ENCODE measurements at places on chromosomes 4 and X.

DNA sequence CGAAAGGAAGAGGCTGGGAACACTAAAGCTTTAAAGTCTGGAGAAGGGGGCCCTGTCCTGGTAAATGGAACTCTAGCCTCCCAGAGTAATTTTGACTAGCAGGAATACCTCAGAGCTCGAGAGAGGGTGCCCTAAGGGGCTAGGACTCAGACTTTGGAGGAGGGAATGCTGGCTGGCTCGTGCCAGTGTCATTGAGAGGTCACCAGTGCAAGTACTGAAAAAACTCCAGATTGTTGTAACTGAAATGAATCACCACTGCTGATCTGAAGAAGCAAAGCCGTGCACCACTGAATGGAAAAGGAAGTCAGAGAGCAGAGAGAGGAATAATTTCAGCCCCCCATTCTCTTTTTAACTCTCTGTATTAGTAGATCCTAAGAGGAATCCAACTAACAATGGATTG lies 690.2 kb downstream of the FAT4 start:
- peak; percentile 57 for DNase-seq

- DNase-seq: peak; percentile 8
These were observed at the start of gene CCSER1 for GRCh38 chr4:90127223-90127705. Gene CCSER1, plus strand, starts transcription at chr4:90127394.

GRCh38 chrX:148043271-148043855 lies 62.2 kb downstream of the FMR1NB start:
- peak; percentile 53 for DNase-seq

DNA sequence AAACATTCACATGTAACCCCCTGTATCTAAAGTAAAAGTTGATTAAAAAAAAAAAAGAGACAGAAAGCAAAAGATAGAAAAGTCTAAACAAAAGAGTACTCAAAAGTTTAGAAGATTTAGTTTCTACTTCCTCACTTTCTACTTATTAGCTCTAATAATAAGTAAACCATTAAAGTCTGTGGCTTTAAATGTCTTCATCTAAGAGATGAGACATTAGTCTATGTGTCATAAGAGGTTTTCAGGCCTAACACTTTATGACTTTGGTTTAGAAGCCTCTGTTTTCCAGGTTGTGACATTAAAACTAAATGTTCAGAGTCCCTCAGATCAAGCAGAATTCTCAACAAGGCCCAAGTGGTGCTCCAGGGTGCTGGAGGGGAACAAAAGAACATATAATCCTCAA lies 42.2 kb upstream of the GUCY1A1 start:
- DNase-seq: no peak

GRCh38 chr4:6369924-6370645 lies 100.4 kb downstream of the WFS1 start:
- DNase-seq: no peak

- peak; percentile 70 for DNase-seq
These were observed 24.7 kb downstream of the RAB33A start for GRCh38 chrX:130196466-130196865.

- no peak for DNase-seq
These were observed 270.1 kb downstream of the GALNTL6 start for GRCh38 chr4:172083272-172083671.

- DNase-seq: no peak
These were observed 63.3 kb downstream of the GALNT7 start for GRCh38 chr4:173231916-173232315.

GRCh38 chr4:37662251-37662650 lies 23.9 kb downstream of the RELL1 start:
- no peak for DNase-seq

DNA sequence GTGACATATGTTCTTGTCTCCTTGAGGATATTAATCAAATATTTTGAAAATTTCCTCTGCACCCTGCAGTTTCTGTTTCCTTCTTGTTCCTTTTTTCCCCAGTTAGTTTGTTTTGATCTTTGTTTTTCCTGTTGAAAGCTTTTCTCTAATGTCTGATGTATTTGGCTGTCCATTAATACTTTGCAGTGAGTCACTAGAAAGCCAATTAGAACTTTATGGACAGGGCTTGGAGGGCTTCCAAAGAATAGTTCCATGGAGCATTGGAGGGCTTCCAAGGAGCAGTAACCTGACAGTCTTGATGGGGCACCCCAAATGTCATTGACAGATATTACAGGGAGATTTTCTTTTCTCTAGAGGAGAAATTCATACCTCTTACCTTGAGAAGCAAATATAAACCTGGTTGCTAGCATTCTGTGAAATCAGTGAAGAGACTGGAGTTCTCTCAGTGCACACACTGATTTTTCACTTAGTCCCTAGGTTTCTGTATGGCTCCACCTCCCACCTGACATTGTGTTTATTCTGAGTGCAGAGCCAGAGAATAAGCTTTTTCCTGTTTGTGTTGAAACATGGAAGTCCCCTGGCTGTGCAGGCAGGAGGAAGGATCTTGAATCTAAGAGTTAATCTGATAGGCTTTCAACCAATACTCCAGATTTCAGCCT lies 26.5 kb downstream of the SPARCL1 start:
- DNase-seq: peak; percentile 49

DNA sequence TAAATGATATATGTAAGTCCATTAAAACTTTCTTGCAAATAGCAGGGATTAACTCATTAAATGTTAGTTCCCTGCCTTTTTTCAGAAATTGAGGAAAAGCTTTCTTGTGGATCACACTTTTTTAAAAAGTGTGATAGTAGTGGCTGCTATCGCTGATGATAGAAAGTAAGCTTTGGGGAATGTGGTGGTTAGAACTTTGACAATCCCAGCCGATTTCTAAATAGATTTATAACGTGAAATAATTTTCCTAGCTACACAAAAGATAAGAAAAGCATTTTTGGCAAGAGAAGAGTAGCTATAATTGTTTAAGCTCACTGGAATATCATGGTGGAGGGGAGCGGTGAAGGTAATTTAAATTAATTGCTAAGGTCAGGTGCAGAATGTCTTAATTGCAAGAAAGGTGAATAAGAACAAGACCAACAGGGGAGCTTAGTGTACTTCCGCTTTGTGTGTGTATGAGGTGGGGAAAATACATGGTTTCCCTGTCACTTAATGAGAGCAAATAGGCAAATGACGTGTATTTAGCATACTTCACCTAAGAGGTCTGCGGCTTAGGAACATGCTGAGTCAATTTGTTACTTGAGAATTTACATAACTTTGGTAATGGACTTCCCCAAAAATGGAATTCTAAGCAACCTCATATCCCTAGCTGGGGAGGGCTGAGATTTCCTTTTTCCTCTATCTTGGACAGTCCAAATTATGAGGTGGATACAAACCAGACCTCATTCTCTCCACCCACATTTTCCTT lies 11.7 kb upstream of the IL21 start:
- peak; percentile 9 for DNase-seq

DNA sequence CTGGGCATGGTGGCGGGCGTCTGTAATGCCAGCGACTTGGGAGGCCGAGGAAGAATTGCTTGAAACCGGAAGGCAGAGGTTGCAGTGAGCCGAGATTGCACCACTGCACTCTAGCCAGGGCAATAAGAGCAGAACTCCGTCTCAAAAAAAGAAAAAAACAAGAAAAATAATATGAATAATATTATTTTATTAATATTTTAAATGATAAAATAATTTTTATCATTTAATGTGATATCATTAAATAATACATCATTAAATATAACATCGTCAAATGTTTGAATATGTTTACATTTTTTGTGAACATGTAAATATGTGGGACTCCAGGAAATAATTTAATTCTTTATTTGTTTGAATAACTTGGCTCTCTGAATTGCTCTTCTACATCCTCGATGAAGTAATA lies 15.5 kb downstream of the UNC5C start:
- no peak for DNase-seq

DNA sequence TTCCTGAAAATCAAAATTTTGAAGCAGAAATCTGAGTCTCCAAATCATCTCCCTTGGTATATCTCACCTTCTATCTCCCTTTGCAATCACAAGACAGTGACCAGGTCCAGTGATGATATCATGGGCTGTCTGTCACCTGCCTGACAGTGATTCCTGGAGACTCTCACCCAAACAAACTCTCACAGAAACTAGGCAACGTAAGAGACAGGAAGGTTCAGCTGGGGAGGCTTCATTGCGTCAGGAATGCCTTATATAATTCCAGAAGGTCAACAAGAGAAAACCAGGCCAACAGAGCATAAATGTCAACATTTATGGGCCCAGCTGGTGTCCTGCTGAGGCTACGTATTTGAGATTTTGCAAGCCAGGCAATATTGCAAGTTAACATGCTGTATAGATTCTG lies 412.7 kb downstream of the KCNIP4 start:
- DNase-seq: no peak

DNA sequence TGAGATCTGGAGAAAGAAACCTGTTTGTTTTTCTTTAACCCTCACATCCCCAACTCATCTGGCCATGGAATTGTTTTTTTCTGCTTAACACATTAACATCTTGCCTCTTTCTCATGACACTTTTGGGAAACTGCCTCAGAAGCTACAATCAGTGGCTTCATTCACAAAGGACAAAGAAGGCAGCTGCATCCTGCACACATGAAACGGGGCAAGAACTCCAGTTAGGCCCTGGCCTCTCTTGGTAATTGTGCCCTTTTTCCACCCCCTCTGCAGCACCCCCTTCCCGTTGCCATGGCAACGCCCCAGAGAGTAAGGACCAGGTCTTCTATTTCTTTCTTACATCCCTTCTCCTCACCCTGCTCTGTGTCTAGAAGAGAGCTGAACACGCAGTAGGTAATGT lies 103.4 kb downstream of the PDGFRA start:
- no peak for DNase-seq

GRCh38 chr4:80333121-80333520 lies 2.4 kb upstream of the CFAP299 start:
- DNase-seq: no peak

DNA sequence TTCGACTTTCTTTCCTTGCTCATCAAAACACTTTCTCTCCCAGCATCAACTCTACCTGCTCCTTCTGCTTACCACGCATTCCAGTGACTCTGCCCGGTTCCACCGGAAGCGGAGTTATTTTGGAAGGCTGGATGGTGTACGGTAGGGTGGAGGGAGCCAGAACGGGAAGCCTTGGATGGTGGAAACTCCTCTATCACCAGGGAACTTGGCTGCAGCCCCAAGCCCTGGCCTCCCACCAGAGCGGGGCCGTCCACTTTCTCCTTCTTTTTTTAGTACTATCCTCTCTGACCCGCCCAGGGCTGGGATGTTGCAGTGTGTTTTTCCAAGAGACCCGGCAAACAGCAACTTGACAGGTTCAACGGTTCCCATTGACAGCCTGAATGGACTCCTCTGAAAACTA lies 27.6 kb downstream of the ADGRG2 start:
- no peak for DNase-seq

DNA sequence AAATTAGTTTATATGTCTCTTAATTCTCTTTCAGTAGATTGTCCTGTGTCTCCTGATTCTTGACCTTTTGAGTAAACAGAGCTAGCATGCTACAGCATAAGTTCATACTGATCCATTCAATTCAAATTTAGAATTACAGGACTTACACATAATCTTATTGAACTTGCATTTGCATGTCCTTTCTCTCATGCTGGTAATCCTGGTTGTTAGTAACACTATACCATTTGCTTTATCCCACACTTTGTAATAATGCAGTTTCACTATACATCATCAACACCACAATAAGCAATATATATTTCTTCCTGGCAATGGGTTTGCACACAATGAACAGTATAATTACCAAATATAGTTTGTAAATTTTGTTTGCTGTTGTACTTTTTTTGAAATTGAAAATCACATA lies 937.2 kb upstream of the GRID2 start:
- DNase-seq: no peak

DNA sequence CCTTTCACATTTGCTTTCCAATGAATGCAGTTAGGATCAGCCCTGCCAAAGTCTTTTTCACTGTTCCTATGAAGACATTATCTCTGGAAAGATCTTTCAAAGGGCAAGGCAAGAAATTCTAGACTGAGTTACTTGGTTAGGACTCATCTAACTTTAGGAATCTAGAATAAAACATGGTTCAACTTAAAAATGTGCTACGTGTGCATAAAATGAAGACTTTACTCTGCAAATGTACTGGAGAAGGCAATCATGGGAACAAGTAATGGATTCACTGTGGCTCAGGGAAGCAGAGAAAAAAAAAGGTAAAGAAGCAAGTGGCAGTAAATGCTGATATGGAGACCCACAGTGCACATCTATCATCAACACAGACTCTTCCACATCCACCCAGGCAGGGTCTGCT lies 297.4 kb downstream of the HNRNPD start:
- DNase-seq: no peak

GRCh38 chr4:98283219-98284189 lies 22.3 kb downstream of the RAP1GDS1 start:
- peak; percentile 56 for DNase-seq

- DNase-seq: no peak
These were observed 18.0 kb upstream of the WWC2 start for GRCh38 chr4:183081116-183081469.

DNA sequence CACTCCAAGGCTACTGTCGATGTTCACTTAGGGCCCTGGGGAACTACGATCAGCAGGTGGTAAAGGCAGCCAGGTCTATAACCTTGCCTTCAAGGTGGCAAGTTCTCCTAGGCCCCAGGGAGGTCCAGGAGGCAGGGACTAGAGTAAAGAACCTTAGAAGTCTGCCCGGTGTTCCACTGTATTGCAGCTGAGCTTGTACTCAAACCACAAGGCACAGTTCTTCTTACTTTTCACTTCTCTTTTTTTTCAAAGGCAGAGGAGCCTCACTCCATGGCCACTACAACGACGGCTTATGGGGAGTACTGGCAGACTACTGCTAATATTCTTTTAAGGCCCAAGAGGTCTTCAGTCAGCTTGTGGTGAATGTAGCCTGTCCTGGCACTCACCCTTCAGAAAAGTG lies 78.8 kb upstream of the GPR174 start:
- DNase-seq: no peak

GRCh38 chr4:101355246-101355645 lies 7.9 kb upstream of the PPP3CA start:
- no peak for DNase-seq

- DNase-seq: no peak
These were observed 120.4 kb downstream of the PCDH7 start for GRCh38 chr4:30840571-30840970.

DNA sequence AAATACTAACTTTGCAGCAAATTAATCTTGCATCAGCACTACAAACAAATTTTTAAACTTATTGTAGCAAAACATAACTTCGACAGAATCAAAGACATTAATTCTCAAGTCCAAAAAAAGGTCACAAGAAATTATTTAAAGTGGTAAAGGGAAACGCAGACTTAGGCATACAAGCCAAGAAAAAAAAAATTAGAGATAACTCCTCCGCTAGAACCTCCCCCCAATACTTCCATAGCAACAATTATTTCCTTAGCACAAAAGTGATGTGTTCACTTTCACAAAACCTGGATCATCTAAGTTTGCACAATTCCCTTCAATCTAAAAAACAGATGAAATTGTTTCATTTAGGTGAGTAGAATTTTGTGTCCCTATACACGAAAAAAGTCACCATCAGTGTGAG lies 1.1 kb downstream of the LRBA start:
- DNase-seq: no peak

GRCh38 chrX:20796450-20796849 lies 529.7 kb upstream of the RPS6KA3 start:
- DNase-seq: no peak

GRCh38 chr4:15314974-15315373 lies 112.9 kb upstream of the C1QTNF7 start:
- DNase-seq: no peak

- DNase-seq: no peak
These were observed 1.7 kb downstream of the IL13RA1 start for GRCh38 chrX:118729042-118729652.

- peak; percentile 35 for DNase-seq
These were observed 49.5 kb downstream of the GPR50 start for GRCh38 chrX:151225843-151226242.

GRCh38 chrX:148441387-148441786 lies 59.0 kb upstream of the AFF2 start:
- no peak for DNase-seq

GRCh38 chr4:87953826-87954225 lies 21.7 kb upstream of the SPP1 start:
- DNase-seq: peak; percentile 17
